NCI-H524 treated with DMSO at 0.1 percent for 48 hours (cell line): ENCODE measurements at places on chromosomes 5 and 9.

GRCh38 chr5:13552361-13552760 lies 392.1 kb downstream of the DNAH5 start:
- no peak for DNase-seq

- DNase-seq: no peak
Measured at GRCh38 chr5:68557162-68557936, 341.8 kb downstream of the PIK3R1 start.

- no peak for DNase-seq
Measured at GRCh38 chr5:79971156-79971555, 19.9 kb downstream of the MTX3 start.

DNA sequence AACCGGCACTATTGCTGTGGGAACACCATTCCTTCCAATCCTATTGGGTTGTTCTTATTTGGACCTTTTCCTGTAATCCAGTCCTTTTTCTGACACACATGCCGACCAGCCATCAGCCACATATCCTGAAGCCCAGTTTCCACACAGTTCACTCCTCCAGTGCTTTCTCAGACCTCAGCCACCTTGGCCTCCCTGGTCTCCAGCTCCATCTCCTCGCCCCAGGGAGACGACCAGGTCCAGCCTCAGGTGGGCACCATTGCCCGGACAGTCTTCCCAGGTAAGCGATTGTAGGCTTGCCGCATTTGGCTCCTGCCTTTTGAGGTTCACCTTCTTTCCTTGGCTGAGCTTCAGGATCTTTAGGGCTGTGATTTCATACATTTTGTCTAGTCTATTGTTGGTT lies 15.2 kb upstream of the TERT start:
- DNase-seq: no peak

- no peak for DNase-seq
Measured at GRCh38 chr5:73821003-73821402, 195.0 kb downstream of the ARHGEF28 start.

DNA sequence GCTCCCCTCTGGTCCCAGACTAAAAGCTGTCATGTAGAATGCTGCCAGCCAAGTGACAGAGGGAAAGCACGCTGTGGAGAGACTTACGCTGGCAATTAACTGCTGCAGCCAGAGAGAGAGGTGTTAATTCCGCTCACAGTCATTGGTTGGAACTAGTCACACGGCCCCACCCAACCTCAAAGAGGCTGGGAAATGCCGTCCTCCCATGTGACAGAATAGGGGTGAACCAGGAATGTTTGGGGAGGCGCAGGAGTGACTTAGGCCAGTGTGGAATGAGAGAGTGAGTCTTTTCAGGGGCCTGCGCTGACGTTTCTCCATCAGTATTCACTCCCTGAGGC lies 87.6 kb downstream of the AMBP start:
- DNase-seq: no peak

- no peak for DNase-seq
Measured at GRCh38 chr5:31855134-31856040, 216.5 kb downstream of the PDZD2 start.

GRCh38 chr5:179455320-179455719 lies 95.0 kb upstream of the RUFY1 start:
- no peak for DNase-seq

DNA sequence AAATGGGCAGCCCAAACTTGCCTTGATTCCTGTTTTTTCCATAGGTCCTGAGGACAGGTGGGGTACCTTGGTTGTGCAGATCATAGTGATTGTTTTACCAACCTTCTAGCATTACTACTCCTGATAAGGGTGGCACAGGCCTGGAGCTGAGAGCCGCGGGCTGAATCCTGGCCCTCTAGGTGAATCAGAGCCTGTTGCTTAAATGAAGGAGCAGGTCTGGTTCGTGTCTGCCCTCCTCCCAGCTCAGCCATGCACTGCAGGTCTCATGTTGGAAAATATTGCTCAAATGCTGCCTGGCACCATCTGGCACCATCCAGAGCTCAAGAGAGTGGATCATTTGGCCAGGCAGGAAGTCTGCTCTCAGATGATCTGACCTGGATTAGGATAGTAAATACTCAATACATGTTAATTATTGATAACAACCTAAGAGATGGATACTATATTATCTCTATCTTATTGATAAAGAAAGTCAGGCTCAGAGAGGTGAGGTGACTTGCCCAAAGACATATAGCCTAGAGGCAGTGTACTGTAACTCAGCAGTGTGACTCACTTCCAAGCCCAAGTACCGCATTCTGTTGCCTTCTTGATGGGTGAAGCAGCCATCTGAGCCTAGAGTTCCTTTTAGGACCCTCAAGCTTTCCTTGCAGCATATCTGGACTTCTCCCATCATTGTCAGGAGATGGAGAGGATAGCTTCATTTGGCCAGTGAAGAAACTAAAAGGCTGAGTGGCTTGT lies 104.3 kb upstream of the PITX1 start:
- no peak for DNase-seq

- no peak for DNase-seq
Measured at GRCh38 chr5:81361600-81361999, 32.3 kb downstream of the ACOT12 start.

- DNase-seq: no peak
Measured at GRCh38 chr5:66246608-66247007, 102.5 kb downstream of the SREK1 start.
